ENCODE measurements at places on chromosomes 6 and 20.

- DNase-seq: no peak
Observed at GRCh38 chr6:32666420-32667300, at the start of gene HLA-DQB1. TSS of gene HLA-DQB1 (minus strand) at chr6:32666657. CDS start at chr6:32666607, 50 bp downstream.

- DNase-seq: peak; percentile 32
Observed at GRCh38 chr20:19903168-19903811, 113.9 kb upstream of the NAA20 start.

DNA sequence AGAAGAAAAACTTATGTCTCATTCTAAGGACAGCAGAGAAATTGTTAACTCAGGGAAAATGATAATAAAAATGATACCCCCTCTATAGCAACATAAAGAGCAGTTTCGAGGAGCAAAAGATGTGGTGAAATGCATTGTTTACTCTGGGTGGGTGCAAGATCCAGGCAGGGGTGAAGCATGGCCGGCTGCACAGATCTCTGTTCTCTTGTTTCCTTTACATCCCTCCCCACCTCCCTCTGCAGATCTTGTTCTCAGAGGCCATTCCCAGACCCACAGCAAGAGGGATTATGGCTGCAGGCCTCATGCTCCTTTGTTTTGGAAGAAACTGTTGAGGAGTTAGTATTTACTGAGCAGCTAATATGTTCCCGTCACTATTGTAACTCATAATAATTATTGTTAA, 1.8 kb downstream of the BTN3A1 start:
- no peak for DNase-seq

- no peak for DNase-seq
Observed at GRCh38 chr6:18733921-18734550, 346.9 kb downstream of the RNF144B start.

DNA sequence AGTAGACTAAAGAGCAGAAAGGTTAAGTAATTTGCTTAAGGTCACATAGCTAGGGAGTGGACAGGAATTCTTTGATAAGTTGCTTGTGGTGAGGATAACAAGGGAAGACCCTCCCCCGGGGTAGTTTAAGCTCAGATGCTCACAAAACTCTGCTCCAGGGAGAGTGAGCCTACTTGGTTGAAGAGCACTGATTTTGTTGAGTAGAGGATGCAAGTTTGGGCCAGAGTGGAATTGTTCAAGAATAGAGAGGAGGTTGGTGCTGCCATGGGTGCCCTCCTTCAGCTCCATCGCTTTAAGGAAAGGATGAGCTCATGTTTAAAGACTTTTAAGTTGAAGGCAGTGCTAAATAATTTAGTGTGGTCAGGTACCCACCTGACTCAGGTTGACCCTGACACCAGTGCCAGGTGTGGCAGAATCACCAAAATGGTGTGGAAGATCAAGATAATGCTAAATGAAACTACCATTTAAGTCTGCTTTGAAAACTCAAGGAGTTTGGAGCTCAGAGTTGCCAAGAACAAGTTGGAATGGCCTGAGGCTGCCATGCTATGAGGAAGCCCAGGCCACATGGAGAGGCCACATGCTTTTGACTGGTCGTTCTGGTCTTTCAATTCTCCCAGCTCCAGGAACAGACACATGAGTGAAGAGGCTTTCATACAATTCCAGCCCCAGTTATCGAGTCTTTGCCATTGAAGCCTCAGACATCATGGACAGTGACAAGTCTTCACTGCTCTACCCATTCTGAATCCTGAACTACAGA, 8.0 kb upstream of the TCF15 start:
- no peak for DNase-seq

- no peak for DNase-seq
Observed at GRCh38 chr6:129500958-129501739, 208.8 kb downstream of the ARHGAP18 start.

- no peak for DNase-seq
Observed at GRCh38 chr6:15987569-15987968, 141.3 kb upstream of the MYLIP start.

DNA sequence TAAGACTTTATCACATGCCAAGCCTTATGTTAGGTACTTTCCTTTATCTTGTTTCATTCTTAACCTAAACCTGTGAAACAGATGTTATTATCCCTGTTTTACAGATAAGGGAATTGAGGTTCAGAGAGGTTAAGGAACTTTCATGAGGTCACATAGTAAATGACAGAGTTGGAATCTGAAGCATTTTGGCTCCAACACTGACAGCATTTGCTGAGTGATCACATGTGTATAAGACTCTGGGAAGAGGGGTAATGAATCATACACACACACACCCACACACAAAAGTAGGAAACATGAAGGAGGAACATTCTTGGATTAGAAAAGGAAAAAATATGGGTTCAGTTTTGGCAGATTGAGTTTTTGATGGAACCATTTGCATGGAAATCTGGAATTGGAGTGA, 212.5 kb downstream of the GJA1 start:
- DNase-seq: no peak

GRCh38 chr6:160438481-160438880, 90.3 kb downstream of the SLC22A3 start:
- no peak for DNase-seq

DNA sequence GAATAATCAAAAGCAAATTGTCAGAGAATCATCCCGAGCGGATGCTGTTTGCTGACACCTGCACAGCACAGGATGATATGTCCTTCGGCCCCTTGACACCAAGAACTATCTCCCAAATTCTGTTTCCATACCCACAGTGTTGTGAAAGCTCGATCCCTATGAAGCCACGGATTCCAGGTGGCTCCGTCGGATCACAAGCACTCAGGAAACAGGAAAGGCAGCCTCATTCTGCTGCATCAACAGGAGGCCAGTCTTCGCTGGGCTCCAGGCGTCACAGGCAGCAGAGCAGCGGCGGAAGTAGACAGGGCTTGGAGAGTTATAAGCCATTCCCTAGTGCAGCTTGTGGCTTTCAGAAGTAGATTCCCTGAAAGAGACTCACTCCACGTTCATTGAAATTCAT, 342.3 kb downstream of the C6orf118 start:
- DNase-seq: no peak

GRCh38 chr6:77763124-77763523, 110.3 kb downstream of the MEI4 start:
- DNase-seq: no peak

DNA sequence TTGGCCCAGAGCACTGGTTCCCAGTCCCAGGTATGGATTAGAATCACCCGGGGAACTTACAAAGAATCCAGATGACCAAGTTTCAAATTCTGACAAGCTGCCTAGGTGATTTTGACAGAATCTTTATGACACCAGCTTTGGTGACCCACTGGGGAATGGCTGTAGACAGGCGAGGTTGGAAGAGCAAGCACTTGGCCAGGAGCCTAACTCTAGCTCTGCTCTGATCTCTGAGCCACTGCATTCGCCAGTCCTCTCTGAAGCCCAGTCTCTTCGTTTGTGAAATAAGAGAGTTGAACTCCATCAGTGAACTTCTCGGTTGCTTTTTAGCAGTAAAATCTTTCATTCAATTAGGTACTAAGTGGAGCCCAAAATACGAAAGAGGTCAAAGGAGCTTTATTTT, 161.2 kb downstream of the VEGFA start:
- DNase-seq: no peak

GRCh38 chr20:26209171-26209941, 512.7 kb upstream of the ZNF337 start:
- no peak for DNase-seq

GRCh38 chr20:46114449-46114848, 3.7 kb upstream of the CD40 start:
- DNase-seq: no peak

DNA sequence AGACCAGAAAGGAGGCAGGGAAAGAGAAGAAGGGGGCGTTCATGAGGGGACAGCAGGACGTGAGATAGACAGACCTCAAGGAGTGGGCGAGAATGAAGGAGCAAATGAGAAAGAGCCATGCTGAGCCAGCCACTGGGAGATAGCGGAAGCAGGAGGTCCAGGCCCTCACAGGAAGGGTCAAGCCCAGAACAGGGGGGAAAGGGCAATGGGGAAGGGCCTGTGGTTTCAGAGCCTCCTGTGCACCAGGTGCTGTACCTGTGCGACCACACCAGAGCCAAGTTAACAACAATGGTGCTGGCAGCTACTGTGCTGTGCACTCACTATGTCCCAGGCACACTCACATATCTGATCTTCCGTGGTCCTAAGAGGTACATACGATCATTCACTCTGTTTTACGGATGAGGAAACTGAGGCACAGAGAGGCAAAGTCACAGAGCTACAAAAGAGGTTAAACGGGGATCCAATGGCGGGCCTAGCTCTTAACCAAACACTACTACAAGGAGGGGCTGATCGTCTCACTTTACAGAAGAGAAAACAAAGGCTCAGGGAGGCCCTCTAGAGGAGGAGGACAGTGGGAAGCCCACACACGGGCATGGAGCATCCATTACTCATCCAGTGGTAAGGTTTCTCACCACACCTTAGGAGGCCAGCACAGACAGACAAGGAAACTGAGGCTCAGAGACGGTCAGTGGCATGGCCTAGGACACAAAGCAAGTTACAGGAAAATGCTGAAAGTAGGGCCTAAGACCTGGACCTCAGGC, 129.1 kb downstream of the PREX1 start:
- DNase-seq: no peak

GRCh38 chr20:22807646-22808244, 223.4 kb upstream of the FOXA2 start:
- DNase-seq: no peak

GRCh38 chr20:49706630-49707091, 7.0 kb downstream of the B4GALT5 start:
- no peak for DNase-seq

- DNase-seq: no peak
Observed at GRCh38 chr20:46914789-46915379, 20.2 kb downstream of the EYA2 start.

DNA sequence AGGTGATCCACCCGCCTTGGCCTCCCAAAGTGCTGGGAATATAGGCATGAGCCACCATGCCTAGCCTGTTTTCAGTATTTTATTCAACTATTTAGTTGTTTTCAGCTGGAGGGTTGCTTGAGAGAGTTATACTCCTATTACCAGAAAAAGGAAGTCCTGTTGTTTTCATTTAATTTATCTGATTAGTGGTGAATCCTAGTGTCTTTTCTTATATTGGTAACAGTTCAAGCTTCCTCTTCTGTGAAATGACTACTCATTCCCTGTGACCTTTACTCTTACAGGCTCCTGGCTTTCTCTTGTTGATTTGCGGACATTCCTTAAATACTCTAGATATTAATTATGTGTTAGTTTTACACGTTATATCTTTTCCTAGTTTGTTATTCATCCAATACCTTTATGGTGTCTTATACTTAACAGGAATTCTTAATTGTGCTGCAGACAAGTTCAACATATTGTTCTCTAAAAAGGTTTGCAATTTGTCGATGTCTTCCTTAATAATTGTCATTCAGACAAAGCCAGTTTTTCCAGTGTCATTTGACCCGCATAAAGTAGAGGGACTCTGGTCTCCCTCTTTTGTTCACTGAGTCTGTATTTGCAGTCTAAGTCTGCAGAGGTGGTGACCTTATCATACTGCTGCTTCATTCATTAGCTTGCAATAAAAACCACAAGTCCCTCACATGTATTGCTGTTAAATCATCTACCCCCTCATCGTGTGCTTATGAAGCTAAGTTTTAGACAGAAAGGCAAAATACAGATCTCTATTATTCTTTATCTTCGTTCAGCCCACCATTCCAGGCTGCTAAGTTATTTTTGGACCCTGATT, 51.4 kb downstream of the ZBTB9 start:
- no peak for DNase-seq

- no peak for DNase-seq
Observed at GRCh38 chr20:23540624-23541023, 27.7 kb downstream of the CST9L start.

- no peak for DNase-seq
Observed at GRCh38 chr20:14525426-14525825, 188.0 kb upstream of the FLRT3 start.

DNA sequence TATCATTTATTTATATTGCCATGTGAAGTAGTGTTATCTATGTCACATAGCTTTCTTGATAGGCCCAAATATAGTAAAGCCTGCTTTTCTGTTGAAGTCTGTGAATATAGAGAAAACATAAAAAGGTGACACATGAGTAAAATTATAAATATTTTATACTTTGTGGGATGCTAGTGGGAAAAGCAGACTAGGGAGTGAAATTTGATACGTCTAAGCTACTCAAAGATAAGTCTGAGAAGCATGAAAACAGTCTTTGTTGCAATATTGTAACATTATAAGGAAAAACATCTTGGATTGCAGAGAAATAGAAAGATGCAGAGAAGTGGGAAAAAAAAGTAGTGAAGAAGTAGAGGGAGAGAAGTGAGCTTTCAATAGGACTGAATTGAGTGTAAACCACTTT, 75.4 kb downstream of the ZNF292 start:
- no peak for DNase-seq

DNA sequence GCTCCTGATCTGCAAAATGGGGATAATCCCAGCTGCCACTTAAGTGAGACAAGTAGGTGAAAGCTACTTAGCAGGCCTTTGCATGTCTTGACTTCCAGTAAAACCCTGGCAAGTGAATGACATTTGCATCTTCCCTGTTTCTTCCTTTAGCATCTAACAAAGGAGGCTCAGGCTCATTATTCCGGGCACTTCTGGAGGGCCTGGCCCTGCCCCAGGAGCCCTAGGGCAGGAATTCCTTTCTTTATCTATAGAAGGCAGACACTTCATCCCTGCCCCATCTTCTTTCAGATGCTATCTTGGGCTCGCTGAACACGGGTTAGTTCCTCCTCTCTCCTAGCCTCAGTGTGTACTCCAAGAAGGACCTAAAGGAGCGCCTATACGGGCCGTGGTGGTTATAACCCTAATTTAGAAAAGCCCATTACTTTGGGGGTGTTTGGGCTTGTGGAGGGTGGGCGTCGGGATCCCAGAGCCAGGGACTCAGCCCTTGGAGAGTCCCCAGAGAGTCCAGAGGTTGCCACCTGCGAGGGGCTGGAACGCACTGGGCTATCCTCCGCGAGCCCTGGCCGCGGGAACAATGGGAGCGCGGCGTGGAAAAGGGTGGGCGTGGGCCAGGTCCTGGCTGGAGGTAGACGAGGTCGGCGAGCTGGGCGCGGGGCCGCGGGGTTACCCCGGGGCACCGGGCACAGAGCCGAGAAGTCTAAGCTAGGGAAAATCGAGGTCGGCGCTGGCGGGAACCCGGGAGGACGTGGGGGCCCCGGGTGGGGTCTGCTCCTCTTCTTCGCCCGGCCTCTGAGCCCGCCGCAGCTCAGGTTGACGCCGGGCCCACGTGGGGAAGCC, 62.8 kb upstream of the EPB41L1 start:
- DNase-seq: no peak

DNA sequence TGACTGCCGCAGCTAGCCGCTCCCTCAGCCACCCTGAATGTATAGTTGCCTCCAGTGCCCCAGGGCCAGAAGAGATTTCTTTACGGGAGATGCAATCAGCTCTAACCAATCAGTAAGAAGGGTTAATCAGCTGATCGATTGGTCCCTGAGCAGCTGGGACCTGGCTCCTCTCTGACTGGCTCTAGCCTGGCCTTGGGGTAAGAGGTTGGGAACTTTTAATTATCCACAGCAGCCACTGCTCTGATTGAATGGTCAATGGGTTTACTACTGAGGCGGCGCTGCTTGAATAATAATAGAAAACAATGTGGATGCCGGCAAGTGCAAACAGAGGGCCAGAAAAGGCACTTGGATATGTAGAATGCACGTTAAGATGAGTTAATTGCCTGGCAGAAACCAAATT, 99.8 kb downstream of the TFAP2A start:
- DNase-seq: no peak
